ENCODE measurements at places on chromosomes 4 and X.

DNA sequence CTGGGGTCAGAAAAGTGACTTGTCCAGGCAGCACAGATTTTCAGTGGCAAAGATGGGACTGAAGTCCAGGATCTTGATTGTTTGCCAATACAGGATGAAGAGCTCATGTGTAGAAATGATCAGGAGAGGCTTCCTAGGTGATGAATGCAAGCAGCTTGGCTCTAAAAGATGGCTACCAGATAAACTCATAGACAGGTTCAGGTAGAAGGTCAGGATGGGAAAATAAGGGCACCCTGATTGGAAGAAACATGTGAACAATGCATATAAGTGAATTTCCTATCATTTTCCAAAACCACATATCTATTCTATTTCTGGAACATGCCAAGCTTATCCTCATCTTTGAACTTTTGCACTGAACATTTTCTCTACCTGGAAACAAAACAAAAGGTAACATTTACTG is 87.7 kb downstream of the FAM13A start:
- no peak for DNase-seq

GRCh38 chr4:114997576-114998247 is 115.7 kb downstream of the NDST4 start:
- DNase-seq: no peak

DNA sequence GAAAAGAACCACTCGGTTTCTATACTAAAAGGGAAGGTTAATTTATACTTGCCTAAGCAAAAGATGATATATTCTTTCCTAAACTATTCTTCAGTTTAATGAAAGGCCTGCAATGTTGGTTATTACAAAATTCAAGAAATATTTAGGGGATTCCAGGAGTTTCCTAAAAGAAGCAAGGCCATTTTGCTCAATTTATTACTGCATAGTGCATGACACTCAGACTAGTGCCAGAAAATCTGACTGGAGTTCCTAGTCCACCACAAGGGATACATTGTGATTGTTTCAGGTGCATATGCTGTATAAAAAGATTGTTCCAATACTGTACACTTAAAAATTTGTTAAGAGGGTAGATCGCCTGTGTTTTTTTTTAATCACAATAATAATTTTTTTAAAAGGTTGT is 78.7 kb downstream of the CAPN6 start:
- DNase-seq: no peak

DNA sequence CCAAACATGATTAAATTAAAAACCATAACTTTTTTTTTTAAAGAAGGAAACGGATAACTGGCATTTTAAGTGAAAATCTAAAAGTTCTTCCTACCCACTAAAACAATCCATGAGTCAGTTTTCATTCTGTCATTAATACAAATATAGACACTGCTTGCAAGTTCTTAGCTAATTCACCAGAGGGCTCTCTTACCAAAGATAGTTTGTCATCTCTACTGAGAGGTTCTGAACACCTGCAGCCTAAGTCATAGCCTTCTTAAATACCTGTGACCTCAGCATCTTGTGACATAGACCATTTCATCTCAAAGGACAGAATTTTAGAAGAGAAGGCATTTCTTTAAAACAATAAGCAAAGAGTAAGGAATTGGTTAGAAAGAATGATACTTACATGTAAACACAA is 65.3 kb upstream of the FAM120C start:
- DNase-seq: no peak

- peak; percentile 15 for DNase-seq
Observed at GRCh38 chr4:67393699-67394281, 151.5 kb downstream of the CENPC start.

DNA sequence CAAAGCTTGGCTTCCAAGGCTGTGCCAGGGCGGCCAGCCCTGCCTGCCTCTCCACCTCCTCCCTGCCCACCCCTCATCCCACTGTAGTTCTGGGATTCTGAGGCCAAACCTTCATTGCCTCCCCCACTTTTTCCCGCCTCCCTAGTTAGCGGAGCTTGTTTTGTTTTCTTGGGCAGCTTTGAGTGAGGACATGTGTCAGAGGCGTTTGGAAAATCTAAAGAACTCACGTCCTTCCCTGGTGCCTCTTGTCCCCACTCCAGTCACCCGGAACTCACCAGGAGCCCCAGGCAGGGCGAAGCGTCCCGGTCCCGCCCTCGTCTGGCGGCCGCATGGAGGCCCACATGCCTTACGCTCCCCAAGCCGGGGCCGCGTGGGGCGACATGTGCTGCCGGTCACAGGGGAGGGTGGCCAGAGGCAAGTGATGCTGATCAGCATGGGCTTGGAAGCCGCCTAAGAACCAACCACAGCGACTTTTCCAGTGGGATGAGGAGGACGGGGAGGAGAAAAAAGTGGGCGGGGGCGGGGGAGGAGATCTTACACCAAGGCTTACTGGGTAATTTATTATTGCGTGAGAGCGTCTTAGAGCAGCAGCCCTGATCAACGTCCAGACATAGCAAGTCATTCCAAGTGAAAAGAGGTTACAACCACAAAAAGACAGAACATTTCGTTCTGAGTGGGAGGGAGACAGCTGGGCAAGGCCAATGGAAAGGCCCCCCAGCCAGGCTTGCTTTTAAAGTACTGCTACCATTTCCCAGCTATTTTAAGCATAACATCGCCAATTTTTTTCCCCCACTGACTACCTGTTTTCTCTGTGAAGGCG is 48.5 kb downstream of the PRPS1 start:
- peak; percentile 61 for DNase-seq

GRCh38 chrX:80917919-80918318 is 108.2 kb upstream of the BRWD3 start:
- no peak for DNase-seq

DNA sequence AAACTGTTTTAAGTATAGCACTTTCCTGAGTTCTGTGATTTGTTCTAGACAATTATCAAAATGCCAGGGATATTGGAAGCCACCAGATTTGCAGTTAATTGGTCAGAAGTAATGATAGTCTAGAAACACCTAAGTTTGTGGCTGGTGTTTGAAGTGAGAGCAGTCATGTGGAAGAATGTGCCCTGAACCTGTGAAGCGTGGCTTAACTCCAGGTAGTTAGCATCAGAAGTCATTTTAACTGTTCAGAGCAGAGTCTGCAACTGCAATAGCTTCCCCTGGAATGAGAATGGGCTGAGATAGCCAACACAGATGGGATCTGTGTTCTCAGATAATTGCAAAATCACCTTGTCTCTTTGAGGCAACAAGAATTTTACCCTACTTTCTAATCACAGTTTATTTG is 255.1 kb upstream of the GK2 start:
- no peak for DNase-seq

DNA sequence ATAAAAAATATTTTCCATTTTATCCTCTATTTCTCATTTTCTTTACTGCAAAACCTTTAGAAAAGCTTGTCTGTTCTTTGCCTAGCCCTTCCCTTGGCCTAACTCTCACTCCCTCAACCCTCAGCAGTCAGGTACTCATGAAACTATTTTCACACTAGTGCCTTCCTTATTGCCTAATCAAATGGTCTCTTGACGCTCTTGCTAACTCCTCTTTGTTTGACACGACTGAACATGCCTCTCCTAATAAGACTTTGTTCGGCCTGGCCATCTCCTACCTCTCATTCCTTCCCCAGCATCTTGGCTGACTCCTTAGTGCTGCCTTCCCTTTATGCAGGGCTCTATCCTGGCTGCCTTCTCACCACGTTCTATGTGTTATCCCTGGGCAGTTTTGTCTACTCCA is 11.1 kb upstream of the LRAT start:
- no peak for DNase-seq

GRCh38 chrX:119635799-119636198 is 29.6 kb upstream of the NKRF start:
- no peak for DNase-seq

DNA sequence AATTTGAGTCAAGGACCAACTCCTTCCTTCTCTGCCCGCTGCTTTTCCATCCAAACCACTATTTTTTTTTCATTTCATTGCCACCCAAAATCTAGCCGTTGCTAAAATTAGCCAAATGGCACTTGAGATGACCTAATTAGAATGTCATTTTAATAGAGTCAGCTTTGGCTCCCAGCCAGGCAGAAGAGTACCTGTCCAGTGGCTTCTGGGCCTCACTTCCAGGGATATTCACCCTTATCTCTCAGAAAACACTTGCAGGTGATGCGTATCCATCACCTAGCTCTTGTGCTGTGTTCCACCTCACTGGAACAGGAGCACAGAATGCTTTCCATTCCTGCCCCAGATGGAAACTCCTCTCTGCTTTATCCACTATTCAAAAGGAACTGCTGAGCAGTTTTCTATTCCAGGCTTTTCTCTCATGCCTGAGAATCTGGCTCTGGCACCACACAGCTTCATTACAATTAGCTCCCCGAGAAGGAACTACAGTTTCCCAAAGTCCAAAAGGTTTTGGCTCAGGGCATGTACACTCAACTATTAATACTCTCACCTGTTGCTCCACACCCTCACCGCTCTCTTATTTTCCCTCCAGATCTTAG is 18.5 kb downstream of the MAGEA9B start:
- no peak for DNase-seq

- DNase-seq: no peak
Observed at GRCh38 chrX:356385-357034, 30.2 kb downstream of the PPP2R3B start.

DNA sequence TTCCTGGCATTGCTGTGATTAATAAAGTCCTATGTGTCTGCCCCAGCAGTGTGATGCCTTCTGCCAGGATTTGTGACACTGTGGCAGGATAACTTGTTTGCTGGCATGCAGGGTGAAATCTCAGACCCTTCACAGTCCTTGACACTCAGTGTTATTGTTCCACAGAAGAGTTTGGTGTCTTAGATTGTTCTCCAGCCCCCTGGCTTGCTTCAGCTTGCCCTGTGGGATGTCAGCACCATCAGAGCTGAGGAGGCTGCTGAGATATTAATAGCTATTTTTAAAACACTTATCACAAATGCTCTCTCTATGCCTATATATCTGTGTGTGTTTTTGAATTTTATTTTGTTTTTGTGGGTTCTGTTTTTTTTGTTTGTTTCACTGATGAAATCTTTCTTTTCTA is 136.9 kb downstream of the TSPAN5 start:
- no peak for DNase-seq

- no peak for DNase-seq
Observed at GRCh38 chrX:112137276-112137675, 54.7 kb upstream of the TRPC5 start.

- DNase-seq: no peak
Observed at GRCh38 chrX:69919749-69920148, 130.0 kb downstream of the AWAT2 start.

GRCh38 chr4:6105311-6105911 is 87.2 kb upstream of the C4orf50 start:
- DNase-seq: no peak

- peak; percentile 52 for DNase-seq
Observed at GRCh38 chrX:16559206-16559619, 90.7 kb upstream of the S100G start.

DNA sequence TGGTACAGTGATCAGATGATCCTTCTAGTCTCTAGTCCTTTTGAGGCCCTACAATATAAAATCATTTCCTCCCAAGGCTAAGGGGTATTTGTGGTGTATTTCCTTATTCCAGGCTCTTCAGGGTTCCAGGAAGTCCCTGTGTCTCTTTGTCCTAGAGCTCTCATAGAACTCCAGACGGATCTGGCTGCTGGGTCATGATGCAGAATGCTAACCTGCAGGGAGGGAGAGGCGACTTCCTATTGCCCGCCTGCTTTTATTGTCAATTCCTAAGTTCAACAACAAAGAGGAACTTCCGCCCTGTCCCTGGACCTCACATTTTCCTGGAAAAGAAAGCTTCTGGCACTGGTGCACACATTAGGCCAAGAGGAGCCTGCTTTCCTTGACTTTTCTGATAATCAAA is 45.9 kb upstream of the ZNF827 start:
- no peak for DNase-seq

GRCh38 chrX:11196476-11196875 is 85.3 kb downstream of the HCCS start:
- DNase-seq: peak; percentile 36

All from AG09319 (cell line).